ENCODE measurements at places on chromosomes 2 and 18.

DNA sequence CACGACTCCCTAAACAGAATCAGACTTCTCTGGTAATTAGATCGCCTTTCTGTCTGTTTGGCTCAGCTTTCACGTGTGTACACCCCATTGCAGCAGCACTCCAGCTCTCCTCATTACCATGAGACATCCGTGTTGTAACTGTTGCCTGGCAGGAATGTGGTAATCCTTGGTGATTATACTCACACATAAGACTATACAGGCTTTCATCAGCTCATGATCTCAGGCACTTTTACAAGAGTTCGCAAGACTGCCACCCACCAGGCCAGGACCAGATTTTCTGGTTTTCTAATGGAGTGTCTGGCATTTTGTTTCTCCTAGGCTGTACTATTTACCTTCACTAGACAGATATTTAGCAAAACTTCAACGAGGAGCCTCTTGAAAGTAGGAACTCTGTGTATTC is 50.2 kb downstream of the ACVR1 start:
- no peak for DNase-seq

DNA sequence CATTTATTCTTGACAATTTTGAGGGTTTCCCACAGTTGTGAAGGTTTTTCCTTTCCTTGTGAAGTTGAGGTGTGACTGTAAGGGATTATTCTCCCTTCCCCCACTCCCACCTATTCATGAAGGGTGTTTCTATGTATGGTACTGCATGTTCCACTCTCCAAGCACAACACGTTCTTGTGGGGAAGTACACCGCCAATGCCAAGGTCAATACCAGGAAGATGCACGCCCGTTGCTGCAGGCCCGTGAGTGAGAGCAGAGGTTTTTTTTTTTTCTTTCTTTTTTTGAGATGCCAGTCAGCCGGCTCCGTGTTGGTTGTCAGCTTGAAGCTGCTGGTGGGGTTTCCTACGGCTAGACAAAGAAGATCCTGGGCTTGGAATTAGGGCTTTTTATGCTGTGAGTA is 38.6 kb upstream of the EPHA4 start:
- no peak for DNase-seq

DNA sequence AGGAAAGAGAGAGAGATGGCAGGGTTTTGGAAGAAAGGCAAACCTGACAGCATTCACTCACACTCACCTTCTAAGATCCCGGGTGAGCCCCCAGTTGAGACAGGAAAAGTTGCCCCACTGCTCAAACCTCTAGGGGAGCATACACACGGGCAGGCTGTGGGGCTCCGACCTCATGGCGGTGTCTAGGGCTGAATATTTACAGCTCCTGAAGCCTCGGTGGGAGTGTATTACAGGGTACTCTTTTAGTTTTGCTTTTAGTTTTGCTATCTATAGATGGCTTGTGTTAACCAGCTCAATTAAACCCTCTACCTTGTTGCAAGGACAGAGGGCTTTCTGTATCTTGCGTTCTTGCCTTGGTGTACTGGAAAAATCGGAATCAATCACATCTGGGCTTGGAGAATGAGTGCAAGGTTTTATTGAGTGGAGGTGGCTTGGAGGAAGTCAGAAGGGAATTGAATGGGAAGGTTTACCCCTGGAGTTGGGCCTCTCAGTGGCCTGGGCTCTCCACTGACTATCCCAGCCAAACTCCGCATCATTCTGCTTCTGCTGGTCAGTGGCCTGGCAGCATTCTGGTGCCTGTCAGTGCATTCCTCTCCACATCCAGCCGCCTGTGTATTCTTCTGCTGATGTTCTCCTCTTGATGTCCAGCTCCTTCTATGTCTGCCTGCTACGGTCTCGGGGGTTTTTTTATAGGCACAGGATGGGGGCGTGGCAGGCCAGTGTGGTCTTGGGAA is 10.1 kb upstream of the IFIH1 start:
- DNase-seq = no peak

DNA sequence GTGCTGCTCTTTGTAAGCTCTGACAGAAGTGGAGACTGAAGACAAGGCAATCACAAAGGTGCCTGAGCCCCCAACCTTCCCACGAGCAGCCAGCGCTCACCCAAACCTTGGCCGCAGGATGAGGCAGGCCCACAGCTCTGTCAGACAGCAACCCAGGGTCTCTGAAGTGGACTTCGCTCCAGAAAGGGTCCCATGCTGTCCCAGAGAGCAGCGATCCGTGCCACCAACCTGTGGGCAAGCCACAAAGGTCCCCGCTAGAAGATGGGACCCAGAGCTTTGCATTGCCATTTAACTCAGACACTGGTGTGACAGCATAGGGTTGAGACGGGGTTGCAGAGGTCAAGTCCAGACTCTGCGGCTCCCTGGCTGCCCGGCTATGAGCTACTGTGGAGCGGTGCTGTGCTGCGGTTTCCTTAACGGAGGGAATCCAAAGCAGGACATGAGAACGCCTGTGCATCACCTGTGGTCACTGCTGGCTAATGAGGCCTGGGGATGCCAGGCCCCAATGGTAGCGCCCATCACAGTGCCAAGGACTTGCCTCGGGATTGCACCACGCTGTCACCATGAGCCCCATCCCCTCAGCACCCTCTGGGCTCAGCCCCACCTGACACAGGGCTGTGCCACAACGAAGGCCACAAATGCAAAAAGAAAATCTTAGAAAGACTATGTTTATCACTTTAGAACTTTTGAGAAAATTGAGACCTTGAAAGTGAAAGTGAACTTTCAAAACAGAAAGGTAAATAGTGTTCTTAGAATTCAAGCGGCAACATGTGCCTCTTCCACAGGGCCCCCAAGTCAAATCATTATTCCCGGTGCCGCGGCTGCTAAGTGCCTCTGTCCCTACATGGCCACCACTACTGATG is 103.4 kb downstream of the HDAC4 start:
- DNase-seq = no peak

- DNase-seq = no peak
These were observed 24.4 kb downstream of the LRRFIP1 start for GRCh38 chr2:237651761-237652160.

DNA sequence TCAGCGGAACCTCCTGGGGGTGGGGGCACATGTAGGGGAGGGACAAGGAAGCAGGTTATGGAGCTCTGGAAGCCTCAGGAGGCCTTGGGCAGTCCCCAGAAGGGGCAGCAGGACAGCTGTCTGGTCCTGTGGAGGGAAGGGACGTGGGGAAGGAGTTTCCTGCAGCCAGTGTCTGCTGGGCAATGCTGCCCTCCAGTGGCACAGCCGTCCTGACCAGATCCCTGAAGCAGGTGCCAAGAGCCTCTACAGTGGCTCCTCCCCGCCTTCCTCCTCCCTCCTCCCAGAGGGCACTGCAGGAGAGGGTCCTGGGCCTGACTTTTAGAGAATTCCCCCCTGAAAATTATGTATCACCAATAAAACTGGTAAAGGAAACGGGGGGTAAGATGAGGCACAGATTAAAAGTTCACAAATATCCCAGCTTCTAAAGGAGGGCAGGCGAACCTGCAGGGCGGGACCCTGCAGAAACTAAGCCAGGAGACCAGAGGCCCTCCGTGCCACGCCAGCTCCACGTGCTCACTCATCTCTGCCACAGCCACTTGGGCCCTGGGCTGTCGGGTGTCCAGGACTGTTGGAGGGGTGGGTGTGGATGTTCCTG is 258.5 kb downstream of the TWIST2 start:
- DNase-seq = no peak

DNA sequence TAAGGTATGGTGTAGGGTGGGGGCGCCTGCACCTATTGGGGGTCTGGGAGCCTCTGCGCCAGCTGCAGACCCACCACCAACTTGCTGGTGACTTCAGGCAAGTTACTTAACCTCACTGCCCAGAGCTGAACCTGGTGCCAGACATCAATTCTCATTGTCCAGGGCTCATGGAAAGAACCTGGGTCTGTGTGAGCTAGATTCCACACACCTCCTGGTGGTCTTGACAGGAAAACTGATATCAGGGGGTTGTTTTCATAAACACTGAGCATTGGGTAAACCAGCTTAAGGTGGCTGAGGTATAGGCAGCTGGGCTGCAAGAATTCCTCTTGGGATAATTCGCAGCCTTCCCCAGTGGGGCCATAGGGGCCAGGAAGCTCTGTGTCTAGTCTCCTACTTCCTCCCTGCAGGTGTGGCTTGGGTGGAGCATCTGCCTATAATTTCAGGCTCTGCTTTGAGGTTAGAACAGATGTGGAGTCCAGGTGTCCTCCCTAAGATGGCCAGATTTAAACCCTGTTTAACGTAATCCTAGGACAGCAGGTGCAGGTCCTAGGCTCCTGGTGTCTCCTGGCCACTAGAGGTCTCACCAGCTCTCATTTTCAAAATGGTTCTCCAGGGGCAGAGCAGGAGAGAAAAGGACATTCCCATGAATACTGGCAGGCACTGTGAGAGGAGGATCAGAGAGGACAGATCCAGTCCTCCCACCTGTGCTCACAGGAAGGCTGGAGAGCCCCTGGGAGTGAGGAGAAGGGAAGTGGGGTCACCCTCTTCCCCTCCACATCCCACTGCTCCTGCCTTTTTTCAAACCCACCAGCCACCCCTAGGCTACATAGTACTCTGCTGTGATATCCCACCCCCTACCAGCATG is 100.4 kb upstream of the SMAD2 start:
- no peak for DNase-seq

DNA sequence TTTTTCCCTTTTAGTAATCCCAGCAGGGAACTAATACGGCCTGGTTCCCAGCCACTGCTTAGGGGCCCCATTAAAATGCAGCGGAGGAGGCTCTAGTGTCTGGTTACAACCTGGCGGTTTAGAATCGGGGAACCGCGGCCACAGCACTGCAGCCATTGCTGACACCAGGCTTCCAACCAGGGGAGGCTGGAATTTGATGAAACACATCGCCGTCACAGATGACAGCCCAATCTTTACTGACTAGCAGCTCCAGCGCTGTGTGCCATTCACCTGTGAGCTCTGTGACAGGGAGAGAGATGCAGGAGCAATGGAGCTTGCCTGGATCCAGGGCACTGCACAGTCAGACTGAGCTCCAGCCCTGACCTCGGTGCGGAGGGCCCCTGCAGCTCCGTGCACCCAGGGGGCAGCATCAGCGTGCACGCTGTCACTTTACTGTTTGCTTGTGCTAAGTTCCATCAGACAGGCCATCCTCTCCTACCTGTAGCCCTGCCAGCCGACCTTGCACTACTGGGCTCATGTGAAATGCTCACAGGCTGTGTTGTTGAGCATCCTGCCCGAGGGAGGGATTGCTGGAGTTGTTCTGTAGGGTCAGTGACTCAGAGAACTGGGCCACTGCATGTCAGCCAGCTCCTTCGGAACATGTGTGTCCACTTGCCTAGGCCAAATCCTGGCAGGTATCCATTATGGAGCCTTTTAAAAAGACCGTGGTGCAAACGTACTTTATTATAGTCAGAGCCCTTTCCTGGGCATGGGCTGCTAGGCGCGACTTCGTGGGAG is 203.5 kb downstream of the SEPTIN10 start:
- no peak for DNase-seq

- no peak for DNase-seq
These were observed 6.5 kb downstream of the TMEM37 start for GRCh38 chr2:119438128-119438656.

DNA sequence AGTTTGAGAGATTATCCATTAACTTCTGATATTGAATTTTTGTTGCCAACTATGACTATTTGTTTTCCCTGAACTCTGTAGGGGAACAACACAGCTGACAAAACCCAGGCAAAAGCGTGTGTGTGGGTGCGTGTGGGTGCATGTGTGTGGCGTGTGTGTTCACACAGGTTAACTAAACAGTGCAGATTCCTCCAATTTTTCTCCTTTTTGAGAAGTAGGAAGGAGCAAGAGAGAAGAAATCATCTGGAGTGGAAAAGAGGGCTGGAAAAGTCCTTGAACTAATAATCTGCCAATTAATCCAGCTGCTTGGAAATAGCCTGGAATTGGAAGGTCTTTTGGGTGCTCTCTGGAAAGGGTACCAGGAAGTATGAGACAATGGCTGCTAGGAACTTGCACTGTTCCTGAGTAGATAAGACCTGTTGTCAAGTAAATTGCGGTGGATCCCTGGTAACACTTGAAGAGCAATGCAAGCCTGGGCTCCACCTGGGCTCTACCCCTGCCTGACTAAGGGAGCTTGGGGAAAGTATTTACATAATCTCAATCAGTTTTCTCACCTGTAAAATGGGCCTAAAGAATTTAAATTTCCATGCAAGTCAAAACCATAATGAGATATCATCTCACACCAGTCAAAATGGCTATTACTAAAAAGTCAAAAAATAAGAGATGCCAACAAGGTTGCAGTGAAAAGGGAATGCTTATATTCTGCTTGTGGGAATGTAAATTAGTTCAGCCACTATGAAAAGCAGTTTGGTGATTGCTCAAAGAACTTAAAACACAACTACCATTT is 40.5 kb upstream of the IL1R1 start:
- DNase-seq = no peak

- DNase-seq = peak; percentile 81
These were observed 6.7 kb downstream of the SP9 start for GRCh38 chr2:174341293-174341994.

DNA sequence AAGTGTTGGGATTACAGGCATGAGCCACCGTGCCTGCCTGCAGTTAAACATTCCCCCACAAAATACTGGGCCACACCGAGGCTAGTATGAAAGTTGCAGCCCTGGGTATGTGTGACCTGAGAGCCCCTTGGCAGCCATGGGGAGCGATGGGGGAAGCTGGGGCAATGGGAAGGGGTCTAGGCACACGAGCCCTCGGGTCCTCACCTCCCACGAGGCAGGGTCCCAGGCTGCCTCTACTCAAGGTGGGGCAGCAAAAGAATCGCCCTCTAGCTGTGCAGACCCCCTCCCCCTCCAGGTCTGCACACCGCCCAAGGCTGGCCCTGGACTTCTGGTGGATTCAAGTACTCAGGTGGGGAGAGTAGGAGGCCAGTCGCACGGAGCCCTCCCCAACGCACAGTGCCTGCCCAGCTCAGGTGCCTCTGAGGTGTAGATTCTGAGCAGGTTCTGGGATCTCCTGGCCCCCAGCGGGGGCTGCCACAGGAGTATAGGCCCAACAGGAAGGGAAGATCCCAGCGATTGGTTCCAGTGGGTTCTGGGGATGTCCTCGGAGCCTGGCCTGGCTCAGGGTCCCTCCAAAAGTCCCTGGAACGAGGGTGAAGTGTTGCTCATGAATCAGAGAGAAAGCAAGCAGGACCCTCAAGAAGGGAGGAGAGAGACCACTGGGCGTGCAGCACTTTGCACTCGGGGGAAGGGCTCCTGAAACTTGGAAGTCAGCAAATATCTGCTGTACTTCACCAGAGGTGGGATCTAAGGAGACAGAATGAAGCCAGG is 2.6 kb downstream of the GPR35 start:
- no peak for DNase-seq

GRCh38 chr18:24177499-24178133 is 38.8 kb downstream of the CABYR start:
- no peak for DNase-seq

Measured in stimulated activated CD8-positive, alpha-beta memory T cell treated with anti-CD3 and anti-CD28 coated beads, Interleukin-7, amount 100 ng/mL, for 1 hour (primary cell).